Right lobe of liver (tissue), 6 donors: ENCODE measurements at places on chromosomes 1 and 21. TPM values are rescaled to one million over a fixed set of nuclear protein-coding genes. Genes with fewer than 3 reads are reported as not detected.

GRCh38 chr1:213464786-213465460 lies 413.9 kb downstream of the RPS6KC1 start:
- no peaks in the 10 kb centered on the region for H3K36me3 ChIP-seq
- DNase-seq, result no peak
- no peaks in the 10 kb centered on the region for H3K4me1 ChIP-seq
- H3K27me3 ChIP-seq, result no peaks in the 10 kb centered on the region
- no peak overlapping the region for H3K4me3 ChIP-seq

GRCh38 chr21:32356874-32357395 lies 35.9 kb downstream of the URB1 start:
- H3K4me3 ChIP-seq, result no peak overlapping the region
- no peaks in the 10 kb centered on the region for H3K27me3 ChIP-seq
- no peaks in the 10 kb centered on the region for H3K4me1 ChIP-seq
- no peaks in the 10 kb centered on the region for H3K36me3 ChIP-seq
- peak; percentile 10 for DNase-seq

GRCh38 chr21:33047231-33047630 lies 21.5 kb downstream of the OLIG2 start:
- H3K27ac ChIP-seq, result no peak overlapping the region
- DNase-seq, result no peak
- no peaks in the 10 kb centered on the region for H3K27me3 ChIP-seq
- no peaks in the 10 kb centered on the region for H3K36me3 ChIP-seq
- no peaks in the 10 kb centered on the region for H3K4me1 ChIP-seq

- H3K4me1 ChIP-seq, result no peaks in the 10 kb centered on the region
- no peak overlapping the region for H3K27ac ChIP-seq
- H3K27me3 ChIP-seq, result no peaks in the 10 kb centered on the region
- no peak for DNase-seq
Measured at GRCh38 chr1:209899948-209900347, 38.1 kb upstream of the SYT14 start.

GRCh38 chr1:213530611-213531320 lies 457.0 kb upstream of the PROX1 start:
- H3K36me3 ChIP-seq, result no peaks in the 10 kb centered on the region
- no peaks in the 10 kb centered on the region for H3K27me3 ChIP-seq
- no peak overlapping the region for H3K4me3 ChIP-seq

- peaks cover 16% of the 10 kb centered on the region for H3K4me1 ChIP-seq
- DNase-seq, result peak; percentile 22
- no peaks in the 10 kb centered on the region for H3K27me3 ChIP-seq
- no peaks in the 10 kb centered on the region for H3K36me3 ChIP-seq
Measured at GRCh38 chr1:172533513-172534151, 682 bp downstream of the SUCO start.

DNA sequence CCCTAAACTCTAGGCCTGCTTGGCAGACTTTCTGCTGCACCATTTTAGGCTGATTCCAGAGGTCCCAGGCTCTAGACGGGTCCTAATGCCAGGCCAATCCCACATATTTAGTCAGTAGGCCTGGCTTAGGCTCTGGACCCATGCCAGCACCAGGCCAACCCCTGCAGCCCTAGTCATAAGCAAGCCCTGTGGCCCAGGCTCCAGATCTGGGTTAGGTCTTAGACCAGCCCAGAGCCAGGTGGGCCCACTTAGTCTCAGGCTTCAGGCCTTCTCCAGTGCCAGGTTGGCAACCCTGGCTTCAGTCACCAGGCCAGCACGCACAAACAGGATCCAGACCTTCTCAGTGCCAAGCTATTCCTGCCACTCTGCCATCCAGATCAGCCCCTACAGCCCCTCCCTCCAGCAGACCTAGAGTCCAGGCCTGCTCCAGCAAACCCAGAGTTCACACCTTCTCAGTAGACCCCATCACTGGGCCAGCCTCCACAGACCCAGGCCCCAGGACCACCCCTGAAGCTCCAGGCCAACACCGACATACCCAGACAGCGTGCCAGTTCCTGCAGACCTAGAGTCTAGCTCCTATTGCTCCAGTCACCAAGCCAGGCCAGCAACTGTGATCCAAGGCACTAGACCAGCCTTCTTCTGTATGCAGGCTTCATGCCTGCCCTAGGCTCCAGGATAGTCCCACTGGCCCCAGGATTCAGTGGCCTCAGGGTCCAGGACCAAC lies 467.6 kb downstream of the RWDD3 start:
- no peaks in the 10 kb centered on the region for H3K36me3 ChIP-seq
- no peak overlapping the region for H3K4me3 ChIP-seq
- DNase-seq, result no peak
- H3K4me1 ChIP-seq, result no peaks in the 10 kb centered on the region
- H3K27ac ChIP-seq, result no peak overlapping the region
- no peaks in the 10 kb centered on the region for H3K27me3 ChIP-seq

- no peak for DNase-seq
- H3K4me3 ChIP-seq, result no peak overlapping the region
- H3K27me3 ChIP-seq, result no peaks in the 10 kb centered on the region
- no peaks in the 10 kb centered on the region for H3K4me1 ChIP-seq
Measured at GRCh38 chr21:17903029-17903806, 84.1 kb upstream of the C21orf91 start.

GRCh38 chr1:84997667-84998600 lies 1.0 kb upstream of the MCOLN2 start:
- no peaks in the 10 kb centered on the region for H3K36me3 ChIP-seq
- no peak overlapping the region for H3K27ac ChIP-seq
- no peaks in the 10 kb centered on the region for H3K4me1 ChIP-seq
- no peak for DNase-seq

- H3K27ac ChIP-seq, result no peak overlapping the region
- no peaks in the 10 kb centered on the region for H3K27me3 ChIP-seq
- H3K4me3 ChIP-seq, result no peak overlapping the region
- no peak for DNase-seq
- H3K4me1 ChIP-seq, result no peaks in the 10 kb centered on the region
- no peaks in the 10 kb centered on the region for H3K36me3 ChIP-seq
Measured at GRCh38 chr1:23875382-23875781, 7.3 kb upstream of the FUCA1 start.

- no peaks in the 10 kb centered on the region for H3K36me3 ChIP-seq
- peaks cover 20% of the 10 kb centered on the region for H3K4me1 ChIP-seq
- peak overlapping the region; percentile 84 for H3K4me3 ChIP-seq
- no peak for DNase-seq
Measured at GRCh38 chr21:26168371-26168770, 2.2 kb downstream of the APP start.

Gene ADAMTSL4
- 20.5 TPM for total RNA-seq

Gene SLC6A9
- total RNA-seq, result 2.0 TPM

Gene OR2L13
- not detected for total RNA-seq
